SHP77 treated with DMSO at 0.1 percent for 48 hours (cell line): ENCODE measurements at places on chromosomes 7 and 10.

DNA sequence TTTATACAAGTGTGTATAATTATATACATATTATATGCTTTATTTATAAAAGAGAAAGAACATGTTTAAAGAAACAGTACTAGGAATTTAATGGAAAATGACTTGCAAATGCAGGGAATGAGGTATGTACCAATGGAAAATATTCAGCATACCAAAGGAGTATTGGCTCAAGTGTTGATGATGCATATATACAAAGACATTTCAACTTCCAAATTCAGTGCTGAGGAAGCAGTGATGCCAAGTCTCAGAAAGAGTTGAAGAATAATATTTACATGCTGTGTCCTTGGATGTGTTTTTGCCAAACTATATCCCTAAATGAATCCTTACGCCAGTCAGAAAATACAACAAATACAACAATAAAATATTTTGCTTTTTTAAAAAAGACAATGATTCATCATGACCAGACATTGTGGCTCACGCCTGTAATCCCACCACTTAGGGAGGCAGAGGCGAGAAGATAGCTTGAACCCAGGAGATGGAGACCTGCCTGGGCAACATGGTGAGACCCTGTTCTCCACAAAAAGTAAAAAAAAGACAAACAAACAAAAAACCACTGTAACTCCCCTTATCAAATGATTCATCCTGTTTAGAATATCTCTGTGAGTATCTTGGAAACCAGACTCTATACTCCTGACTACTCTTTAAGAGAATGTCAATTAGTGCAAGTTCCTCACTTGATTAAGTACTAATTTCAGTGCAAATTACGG is 157.2 kb downstream of the CHRM2 start:
- DNase-seq, result no peak

DNA sequence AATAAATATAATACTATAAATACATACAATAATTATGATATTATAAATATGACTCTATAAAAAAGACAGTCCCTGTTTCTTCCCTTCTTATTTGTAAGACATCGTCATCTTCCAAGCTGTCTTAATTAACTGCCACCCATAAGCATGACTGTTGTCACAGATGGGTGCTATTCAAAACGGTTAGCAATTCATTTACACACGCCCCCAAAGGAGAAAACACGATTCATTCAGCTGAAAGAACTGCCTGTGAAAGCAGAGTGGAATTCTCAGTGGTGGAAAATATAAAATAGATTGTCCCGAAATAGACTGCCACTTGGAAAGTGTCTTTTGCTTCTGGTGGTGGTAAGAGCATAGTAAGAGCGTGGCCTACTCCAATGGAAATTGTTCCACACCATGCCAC is 48.9 kb upstream of the ELMO1 start:
- no peak for DNase-seq

DNA sequence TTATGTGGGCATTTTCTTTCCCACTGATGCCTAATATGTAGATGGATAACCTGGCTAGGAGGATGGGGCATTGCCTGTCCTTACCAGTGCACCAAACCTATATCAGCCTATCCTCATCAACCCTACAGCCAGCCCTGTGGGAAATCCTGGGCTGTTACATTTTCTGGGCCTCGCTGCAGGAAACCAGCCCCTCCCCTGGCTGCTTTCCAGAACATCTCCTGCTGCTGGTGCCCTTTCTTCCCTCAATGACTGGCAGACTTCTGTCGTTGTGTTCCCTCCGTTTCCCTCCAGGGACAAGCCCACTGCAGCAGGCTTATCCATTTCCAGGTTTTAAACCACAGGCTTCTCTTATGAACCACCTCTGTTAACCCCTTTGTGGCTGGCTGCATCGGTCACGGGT is 486.1 kb upstream of the COBL start:
- no peak for DNase-seq

DNA sequence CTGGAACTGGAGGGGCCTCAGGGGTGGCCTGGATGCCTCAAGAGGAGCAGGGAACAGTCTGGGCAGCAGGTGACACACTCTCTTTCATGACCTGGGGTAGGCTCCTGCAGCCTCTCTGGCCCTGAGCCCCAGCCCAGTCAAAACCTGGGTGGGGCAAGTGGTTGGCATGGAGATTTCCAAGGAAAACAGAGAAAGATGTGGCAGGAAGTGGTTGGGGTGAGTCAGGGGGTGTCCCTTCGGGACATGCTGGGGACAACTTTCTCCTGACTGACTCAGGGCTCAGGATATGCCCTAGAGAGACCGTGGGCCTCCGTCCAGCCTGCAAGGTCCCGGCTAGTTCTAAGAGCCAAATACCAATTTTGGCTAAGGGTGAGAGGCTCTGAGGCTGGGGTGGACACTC is 2.9 kb downstream of the AQP1 start:
- DNase-seq, result no peak

DNA sequence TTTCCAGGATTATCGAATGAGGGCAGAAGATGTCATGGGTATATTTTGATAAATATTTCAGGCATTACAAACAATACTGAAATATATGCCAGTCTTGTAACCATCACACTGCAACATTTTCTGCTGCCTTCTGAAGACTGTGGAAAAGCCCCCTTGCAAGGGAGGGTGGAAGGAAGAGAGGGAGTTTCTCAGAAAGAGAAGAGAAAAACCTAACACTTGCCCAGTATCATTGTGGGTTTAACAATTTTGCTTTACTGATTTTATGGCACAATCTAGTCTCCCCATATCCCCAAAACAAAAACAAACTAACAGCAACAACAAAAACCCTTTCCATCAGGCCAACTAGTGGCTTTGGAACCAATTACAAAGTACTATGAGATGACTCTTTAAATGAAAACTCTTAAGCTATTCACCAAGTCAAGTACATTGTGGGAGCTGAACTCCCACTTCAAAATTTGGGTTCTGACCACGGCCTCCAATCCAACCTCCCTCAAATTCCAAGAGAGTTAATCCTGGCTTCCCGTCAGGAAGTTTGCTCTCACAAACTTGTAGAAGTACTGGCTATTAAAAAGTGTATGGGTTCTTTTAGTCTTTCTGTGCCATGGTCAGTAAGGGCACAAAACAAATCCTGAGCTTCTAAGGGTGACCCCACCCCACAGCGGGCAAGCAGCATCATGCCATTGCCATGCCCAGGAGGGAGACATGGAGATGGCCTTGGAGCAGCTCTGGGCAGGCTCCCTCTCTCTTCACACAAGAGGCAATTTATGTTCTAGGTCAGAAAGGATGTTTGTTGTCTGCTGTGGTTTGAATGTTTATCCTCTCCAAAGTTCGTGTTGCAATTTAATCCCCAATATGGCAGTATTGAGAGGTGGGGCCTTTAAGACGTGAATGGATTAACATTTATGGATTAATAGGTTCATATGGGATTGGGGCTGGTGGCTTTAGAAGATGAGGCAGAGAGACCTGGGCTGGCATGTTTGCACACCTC is 96.3 kb downstream of the JAZF1 start:
- no peak for DNase-seq
